Activated CD4-positive, alpha-beta memory T cell treated with anti-CD3 and anti-CD28 coated beads for 36 hours (primary cell): ENCODE measurements at places on chromosomes 12 and 14.

GRCh38 chr12:9334964-9335363, 126.8 kb upstream of the PZP start:
- no peak for DNase-seq

DNA sequence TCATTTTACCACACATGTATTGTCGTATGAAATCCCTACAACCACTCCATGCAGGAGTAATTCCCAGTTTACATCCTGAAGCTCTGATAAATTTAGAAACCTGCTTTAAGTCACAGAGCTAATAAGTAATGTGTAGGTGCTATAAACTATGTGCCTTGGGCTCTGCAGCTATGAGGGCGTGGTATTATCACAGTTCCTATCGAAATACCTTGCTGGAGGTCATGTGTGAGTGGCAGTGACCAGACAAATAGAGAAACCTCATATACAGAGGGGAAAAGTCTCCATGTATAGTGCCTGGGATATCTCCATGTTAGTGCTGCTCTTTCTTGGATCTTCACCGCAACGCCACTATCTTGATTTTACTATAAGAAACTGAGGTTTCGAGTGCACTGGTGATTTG, 883 bp upstream of the TBC1D15 start:
- DNase-seq, result no peak

- no peak for DNase-seq
Measured at GRCh38 chr12:129332286-129332685, 479.0 kb downstream of the GLT1D1 start.

- peak; percentile 57 for DNase-seq
Measured at GRCh38 chr12:48973941-48974673, 2.6 kb upstream of the WNT10B start.

DNA sequence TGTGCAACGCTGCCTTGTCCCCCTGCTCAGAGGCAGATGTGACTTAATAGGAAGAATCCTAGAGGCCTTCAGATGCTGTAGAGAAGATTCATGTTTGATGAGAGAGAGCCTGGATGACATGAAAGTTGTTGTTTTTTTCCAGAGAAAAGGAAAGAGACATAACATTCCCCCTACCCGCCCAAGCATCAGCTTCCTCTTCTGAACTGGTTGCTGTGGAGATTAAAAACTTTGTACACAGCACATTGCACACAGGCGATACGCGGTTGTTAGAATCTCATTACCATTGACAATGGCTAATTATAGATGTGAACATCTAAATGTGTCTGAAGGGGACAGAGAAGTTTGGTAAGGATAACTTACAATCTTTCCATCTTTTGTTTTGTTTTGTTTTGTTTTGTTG, 13.6 kb upstream of the ETFBKMT start:
- no peak for DNase-seq

DNA sequence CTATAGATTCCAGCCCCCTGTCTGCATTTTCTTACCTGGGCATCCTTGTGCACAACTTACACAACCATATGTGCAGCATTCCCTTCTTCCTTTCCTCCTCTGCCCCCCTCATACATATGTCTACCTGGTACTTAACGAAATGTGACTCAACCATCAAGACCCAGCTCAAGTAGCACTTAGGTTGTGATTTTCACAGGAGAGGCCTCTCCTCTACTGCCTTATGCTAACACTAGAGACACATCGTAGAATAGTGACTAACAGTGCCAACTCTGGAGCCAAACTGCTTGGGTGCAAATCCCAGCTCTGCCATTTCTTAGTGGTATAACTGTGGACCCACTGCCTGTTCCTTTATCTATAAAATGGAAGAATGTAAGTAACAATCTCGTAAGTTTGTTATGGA, 24.1 kb upstream of the PLEKHA5 start:
- no peak for DNase-seq

DNA sequence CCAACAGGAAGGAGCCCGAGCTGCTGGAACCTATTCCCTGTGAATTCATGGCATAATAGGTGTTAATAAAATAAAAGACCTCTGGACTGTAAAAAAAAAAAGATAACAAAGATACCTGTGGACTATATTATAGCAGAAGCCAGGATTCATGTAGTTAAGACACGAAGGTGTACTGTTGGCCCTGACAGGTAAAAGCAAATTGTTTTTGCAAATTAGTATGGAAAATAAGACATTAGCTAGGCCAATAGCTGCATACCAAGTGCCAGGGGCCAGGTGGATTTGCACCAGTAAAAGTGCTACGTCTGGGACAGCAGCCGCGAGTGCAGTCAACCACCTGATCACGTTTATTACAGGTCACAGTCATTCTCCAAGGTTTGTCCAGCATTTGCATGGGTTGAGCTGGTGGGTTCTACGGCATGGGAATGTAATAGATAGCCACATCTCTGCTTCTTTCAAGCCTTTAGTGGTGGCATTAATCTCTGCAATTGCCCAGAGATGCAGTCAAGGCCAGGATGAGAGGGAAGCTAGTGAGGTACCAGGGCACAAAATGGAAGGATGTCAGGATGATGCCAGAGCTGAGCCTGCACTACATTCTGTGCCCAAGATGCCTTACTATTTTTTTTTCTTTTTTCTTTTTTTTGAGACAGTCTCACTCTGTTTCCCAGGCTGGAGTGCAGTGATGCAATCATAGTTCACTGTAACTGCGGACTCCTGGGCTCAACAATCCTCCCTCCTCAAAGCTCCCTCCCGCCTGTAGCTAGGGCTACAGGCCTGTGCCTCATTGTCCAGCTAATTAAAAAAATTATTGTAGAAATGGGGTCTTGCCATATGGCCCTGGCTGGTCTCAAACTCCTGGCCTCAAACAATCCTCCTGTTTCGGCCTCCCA, 26.3 kb downstream of the TNFAIP2 start:
- no peak for DNase-seq

- peak; percentile 39 for DNase-seq
Measured at GRCh38 chr14:97943619-97944018, 1146.4 kb downstream of the VRK1 start.

GRCh38 chr12:1170411-1170810, 179.4 kb downstream of the ERC1 start:
- DNase-seq, result no peak

GRCh38 chr12:53867216-53868012, 71.2 kb upstream of the HOXC13 start:
- DNase-seq, result no peak

DNA sequence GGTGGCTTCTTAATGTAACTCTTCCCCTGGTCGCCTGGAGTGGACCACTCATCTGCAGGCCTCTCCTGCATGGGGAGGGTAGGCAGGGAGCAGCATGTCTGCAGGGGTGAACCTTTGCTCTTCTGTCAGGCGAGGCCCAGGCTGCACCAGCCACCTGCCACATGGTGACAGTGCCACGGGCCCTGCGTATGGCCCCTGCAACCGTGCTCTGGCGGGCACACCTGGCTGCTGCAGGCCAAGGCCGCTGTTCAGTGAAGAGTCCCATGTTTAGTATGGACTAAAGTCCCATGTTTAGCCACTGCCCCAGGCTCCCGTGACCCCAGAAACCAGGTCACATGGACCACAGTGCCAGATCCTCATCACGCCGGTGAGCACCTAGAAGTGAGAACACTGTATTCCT, 187.0 kb downstream of the ADGRD1 start:
- no peak for DNase-seq

DNA sequence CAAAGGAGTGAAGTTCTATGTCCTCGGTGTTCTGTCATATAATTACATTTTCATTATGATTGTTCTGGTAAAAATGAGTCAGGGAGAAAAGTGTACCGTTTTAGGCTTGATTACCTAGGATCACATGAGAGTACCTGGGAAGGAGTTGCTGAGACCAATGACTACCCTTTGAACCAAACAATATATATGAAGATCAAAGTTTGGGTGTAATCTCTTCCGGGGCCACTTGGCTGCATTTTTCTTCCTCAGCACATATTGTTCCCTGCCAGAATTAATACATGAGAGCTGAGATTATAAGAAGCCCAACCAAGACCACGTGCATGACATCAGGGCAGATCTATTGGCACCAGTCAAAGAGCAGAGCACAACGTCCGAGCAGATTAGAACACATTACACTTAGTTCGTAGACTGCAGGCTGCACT, 41.1 kb upstream of the DHRS7 start:
- DNase-seq, result no peak

DNA sequence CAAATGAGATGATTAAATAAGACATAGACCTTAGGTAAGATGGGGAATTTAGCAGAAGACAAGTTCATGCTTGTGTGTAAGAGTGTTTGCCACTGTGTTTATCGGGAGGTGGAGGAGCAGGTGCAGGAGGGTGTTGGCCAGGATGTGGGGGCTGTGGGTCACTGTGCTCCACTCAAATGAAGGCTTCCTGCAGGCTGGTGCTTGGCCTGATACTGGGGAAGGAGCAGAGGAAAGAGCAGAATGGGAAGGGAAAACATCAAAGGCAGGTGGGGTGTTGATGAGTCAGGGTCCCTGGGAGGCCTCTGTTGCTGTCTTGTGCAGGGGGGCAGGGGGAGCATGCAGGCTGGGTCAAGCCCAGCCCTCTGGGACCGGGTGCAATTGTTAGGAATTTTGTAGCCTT, 126.5 kb downstream of the TSPAN9 start:
- DNase-seq, result no peak

DNA sequence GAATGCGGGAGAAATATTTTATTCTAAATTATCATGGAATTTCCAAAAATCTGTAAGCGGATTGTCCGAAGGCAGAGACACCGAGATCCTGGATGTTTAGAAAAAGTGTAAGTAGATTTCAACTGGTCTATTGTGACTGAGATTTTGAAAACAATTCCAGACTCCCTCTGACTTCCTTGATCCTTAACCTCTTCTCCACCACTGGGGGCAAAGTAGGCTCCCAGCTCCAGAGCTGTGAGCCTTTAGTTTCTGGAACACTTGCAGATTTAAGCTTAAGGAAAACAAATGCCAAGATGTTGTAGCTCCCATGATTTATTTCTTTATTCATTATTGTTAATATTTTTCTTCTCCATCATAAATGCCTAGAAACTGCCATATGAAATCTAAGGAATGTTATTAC, 1320.5 kb upstream of the SEL1L start:
- no peak for DNase-seq

- DNase-seq, result peak; percentile 68
Measured at GRCh38 chr12:12560587-12561370, 1.9 kb downstream of the DUSP16 start.

- no peak for DNase-seq
Measured at GRCh38 chr12:98355933-98356332, 159.5 kb upstream of the TMPO start.

- DNase-seq, result no peak
Measured at GRCh38 chr12:78928200-78929074, 63.9 kb downstream of the SYT1 start.

DNA sequence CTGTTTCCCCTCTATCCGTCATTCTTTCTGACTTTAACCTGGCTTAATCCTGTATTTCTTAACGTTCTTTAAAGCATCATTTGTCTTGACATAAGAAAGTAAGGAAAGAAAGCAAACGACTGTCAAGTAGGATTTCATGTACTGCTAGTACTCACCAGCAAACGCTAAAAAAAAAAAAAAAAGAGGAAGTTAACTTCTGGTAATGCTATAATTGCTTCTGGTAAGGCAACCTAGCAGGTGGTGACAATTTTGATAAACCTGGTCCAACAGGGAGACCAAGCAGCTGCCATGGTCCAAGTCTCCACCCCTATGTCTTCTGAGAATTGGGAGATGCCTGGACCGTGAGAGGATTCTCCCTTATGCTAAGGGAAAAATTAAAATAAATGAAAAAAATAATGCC, 306.6 kb downstream of the DAD1 start:
- DNase-seq, result no peak

- no peak for DNase-seq
Measured at GRCh38 chr12:46227616-46228015, 41.2 kb downstream of the SLC38A1 start.

GRCh38 chr12:127257366-127257935, 1009.5 kb upstream of the TMEM132C start:
- DNase-seq, result no peak

DNA sequence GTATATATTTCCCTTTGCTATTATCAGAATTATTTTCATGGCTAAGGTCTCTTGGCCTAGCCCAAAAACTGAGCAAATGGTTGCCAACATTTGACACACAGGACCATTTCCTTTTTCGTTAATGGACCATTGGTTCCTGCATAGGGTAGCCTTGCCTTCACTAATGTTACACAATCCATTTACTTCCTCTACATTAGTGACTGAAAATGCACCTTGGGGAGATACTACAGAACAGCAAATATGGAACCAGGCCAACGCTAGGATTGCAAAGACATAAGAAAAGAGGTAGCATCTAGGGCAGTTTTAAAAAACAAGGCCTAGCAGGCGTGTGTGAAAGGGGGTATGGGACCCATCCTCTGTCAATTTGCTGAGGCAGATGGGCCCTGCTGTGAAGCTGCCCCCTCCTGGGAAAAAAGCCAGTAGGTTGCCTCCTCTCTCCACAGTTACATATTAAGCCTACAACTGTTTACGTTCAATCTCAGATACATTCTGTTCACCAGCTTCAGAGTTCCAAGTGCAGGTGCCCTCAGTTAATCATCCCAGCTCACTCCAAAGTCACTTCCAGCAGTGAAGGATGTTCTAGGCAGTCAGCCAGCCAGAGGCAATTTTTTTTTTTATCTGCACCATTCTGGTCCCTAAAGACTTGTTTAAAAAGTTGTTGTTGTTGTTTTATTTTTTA, 15.0 kb downstream of the AQP6 start:
- no peak for DNase-seq

- no peak for DNase-seq
Measured at GRCh38 chr14:33589334-33589733, 361.5 kb downstream of the EGLN3 start.

- DNase-seq, result no peak
Measured at GRCh38 chr14:67650694-67651093, 23.7 kb downstream of the VTI1B start.

GRCh38 chr14:83994020-83994419, 1535.9 kb upstream of the FLRT2 start:
- no peak for DNase-seq

GRCh38 chr14:49774106-49774505, 6.2 kb downstream of the KLHDC2 start:
- DNase-seq, result no peak

DNA sequence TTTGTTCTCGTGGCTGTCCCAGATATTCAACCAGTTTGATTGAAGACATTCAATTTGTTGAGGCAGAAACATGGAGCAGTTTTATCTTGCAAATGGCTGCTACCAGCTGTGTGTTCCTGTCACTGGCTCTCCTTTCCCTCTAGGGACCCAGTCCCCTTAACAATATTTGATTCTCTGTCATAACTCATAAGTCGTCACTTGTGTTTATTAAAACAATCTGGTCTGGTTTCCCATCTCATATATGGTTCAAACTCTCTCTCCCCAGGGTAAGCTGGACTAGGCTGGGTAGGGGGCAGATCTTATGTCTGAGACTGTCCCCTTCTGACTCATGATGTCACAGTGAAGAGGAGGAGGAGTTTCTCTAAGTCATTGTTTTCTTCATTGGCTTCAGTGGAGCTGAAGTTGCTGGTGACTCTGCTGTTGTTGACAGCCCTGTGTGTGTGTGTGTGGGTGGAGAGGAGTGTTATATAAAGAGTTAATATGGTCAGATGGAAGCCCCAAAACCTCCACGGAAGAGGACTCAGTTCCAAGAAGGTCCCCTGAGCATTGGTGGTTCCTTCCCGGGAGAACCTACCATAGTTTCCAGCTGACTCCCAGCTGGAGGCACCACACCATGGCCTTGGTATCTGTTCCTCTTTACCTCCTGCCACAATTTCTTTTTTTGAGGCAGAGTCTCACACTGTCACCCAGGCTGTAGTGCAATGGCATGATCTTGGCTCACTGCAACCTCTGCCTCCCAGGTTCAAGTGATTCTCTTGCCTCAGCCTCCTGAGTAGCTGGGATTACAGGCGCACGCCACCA, 16.1 kb upstream of the GNG2 start:
- peak; percentile 39 for DNase-seq

GRCh38 chr12:13442457-13442856, 245.9 kb downstream of the EMP1 start:
- no peak for DNase-seq

GRCh38 chr12:23628806-23629205, 320.7 kb downstream of the SOX5 start:
- DNase-seq, result no peak
